GM12892 (cell line): ENCODE measurements at places on chromosomes 13 and 19.

- no peak for DNase-seq
These were observed 1052.0 kb downstream of the DIAPH3 start for GRCh38 chr13:59111751-59112171.

DNA sequence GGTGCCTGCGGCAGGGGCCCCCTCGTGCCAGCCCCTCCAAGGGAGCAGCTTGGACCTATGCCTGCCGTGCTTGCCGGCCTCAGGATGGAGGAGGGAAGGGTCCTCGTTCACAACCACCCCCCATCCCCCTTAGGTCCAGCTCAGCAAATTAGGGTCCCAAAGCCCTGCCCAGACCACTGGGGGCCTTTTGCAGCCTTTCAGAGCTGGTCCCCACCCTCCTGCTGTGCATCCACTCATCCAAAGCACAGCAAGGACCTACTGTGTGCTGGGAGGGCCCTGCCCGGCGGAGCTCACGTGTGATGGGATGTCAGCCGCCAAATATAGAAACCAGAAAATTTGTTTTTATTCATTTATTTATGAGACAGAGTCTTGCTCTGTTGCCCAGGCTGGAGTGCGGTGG lies 16.5 kb upstream of the SLC7A10 start:
- no peak for DNase-seq

DNA sequence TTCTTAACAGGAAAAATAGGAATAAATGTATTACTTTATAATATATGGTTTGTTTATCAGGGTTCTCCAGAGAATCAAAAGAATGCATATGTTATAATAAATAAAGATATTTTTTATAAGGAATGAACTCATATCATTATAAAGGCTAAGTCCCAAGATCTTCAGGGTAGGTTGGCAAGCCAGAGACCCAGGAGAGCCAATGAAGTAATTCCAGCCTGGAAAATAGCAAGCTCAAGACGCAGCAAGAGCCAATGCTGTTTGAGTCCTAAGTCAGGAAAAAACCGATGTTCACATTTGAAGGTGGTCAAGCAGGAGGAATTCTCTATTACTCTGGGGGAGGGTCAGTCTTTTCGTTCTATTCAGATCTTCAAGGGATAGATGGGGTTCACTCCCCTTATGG lies 490.0 kb downstream of the PCDH20 start:
- DNase-seq: no peak

DNA sequence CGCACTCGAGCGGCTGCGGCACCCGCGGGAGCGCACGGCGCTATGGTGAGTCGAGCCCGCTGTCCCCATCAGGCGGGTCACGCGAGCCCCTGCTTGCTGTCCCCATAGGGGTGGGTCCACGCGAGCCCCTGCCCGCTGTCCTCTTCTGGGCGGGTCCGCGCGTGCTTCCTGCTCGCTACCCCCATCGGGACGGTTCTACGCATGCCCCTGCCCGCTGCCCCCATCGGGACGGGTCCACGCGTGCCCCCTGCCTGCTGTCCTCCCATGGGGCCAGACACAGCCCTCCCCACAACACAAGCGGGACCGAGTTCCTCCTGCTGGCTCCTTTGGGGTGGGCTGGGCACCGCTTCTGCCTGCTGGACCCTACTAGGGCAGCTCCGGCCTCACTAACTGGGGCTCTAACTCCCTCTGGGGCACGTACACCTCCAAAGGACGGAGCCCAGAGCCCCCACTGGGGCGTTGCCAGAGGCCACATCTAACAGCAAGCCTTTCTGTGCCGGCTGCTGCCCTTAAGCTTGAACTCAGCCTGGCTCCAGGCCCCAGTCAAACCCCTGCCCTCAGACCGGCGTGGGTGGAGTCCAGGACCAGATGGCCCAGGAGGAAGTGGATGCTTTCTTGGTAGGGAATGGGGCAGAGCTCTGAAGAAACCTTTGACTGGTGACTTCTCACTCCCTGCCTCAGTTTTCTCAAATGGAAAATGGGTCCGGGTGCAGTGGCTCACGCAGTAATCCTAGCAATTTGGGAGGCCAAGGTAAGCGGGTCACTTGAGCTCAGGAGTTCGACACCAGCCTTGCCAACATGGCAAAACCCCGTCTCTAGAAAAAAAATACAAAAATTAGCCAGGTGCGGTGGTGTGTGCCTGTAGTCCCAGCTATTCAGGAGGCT lies 722 bp downstream of the COLGALT1 start:
- no peak for DNase-seq

DNA sequence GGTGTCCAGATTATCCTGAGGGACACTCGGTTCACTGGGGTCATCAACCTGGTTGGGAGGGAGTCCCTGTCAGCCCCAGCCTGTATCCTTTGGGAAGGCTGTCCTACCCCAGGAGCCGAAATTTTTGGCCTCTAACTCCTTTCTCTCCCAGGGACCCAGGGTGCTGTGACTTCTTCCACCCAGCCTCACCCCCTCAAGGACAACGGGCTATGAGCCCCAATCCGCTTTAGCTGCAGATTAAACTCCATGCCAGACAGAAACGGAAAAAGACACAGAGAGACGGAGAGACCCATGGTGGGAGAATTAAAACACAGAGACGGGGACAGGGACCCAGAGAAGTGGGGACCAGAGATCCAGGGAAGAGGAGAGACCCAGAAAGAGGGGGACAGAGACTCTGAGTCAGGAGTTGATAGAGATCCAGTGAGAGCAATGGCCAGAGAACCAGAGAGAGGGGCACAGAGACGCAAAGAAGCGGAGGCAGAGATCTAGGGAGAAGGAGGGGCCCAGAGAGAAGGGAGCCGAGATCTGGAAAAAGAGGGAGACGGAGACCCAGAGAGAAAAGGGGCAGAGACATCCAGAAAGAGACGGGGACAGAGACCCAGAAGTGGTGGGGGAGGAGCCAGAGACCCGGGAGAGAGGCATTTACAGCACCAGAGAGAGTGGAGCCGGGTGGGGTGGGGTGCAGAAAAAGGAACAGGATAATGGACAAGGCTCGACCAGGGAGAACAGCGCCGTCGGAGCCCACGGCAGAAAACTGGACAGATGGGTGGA lies 703 bp downstream of the SLC17A7 start:
- no peak for DNase-seq

DNA sequence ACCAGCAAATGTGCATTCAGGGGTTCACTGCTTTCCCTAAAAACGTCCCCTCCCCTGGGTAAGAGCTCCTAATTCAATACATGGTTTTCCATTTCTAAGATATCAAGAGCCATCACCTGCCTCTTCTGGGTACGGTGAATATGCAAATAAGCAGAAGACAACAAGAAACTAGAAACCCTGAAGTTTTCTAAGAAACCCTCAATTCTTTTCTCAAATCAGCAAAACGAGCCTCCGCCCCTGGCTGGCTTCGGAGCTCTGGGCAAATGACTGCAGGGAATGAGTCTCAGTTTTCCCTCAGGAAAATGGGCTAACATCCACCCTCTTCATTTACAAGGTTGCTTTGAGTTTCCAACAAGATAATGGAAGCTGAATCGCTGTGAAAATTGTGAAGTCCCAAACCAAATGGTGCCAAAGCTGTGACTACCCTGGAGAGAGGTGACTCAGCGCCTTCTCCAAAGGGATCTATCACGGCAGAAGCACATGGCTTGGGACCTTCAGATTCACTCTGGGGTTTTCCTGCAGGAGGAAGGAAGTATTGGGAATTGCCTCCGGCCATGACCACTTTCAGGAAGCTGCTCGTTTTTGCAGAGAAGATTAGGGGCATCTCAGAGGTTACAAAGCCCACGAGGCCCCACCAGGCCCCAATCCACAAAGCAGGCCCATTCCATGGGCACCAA lies 26.6 kb downstream of the KLF2 start:
- DNase-seq: no peak
